Activated T-helper 1 cell treated with anti-CD3 and anti-CD28 coated beads, Interleukin-12 subunit alpha, Interleukin-12 subunit beta, Interleukin-2, Interleukin-4 antibody, amounts not matched to agents 30 ng/mL and 10 ng/mL and 1 ng/mL, durations not matched to agents 14 hours and 24 hours and 36 hours (primary cell): ENCODE measurements at places on chromosomes 6 and 20.

- H3K27ac ChIP-seq = no peak overlapping the region
- peaks cover 53% of the 10 kb centered on the region for H3K27me3 ChIP-seq
- DNase-seq = no peak
- H3K4me1 ChIP-seq = peaks cover 6% of the 10 kb centered on the region
Measured at GRCh38 chr6:7721649-7722048, 4.2 kb upstream of the BMP6 start.

DNA sequence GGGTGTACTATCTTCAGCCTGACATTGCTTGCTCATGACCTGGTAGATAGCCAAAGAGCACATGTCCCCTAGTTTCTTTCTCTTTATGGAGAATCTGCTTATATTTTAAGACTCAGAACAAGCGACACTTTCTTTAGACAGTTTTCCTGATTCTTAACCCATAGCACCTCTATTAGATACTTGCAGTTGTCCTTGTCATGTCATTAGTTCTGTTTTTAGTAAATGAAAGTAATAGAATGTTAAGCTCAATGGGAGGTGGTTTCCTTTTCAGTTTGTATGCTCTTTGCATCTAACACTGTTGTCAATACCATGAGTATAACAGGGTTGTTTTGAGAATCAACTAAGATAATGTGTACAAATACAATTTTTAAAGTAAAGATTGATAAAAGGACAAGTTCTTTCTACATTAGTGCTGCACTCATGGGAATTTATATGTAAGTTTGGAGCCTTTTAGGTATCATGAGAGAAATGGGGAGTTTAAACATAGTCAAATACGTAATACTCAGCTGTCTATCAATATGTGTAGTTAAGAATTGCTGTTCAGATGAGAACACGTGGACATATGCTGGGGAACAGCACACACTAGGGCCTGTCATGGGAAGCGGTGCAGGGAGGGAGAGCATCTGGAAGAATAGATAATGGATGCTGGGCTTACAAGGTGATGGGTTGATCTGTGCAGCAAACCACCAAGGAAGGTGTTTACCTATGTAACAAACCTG, 124.3 kb downstream of the GRM1 start:
- no peaks in the 10 kb centered on the region for H3K4me1 ChIP-seq
- no peaks in the 10 kb centered on the region for H3K36me3 ChIP-seq
- no peak for DNase-seq
- peaks cover 2% of the 10 kb centered on the region for H3K27me3 ChIP-seq
- no peak overlapping the region for H3K4me3 ChIP-seq

GRCh38 chr6:64254558-64254957, 619.0 kb downstream of the PHF3 start:
- no peaks in the 10 kb centered on the region for H3K4me1 ChIP-seq
- no peak for DNase-seq
- no peaks in the 10 kb centered on the region for H3K27me3 ChIP-seq
- no peaks in the 10 kb centered on the region for H3K36me3 ChIP-seq

- peaks cover 1% of the 10 kb centered on the region for H3K27me3 ChIP-seq
- DNase-seq = no peak
- no peak overlapping the region for H3K4me3 ChIP-seq
- no peak overlapping the region for H3K27ac ChIP-seq
Measured at GRCh38 chr6:99850841-99851240, 143.2 kb downstream of the MCHR2 start.

DNA sequence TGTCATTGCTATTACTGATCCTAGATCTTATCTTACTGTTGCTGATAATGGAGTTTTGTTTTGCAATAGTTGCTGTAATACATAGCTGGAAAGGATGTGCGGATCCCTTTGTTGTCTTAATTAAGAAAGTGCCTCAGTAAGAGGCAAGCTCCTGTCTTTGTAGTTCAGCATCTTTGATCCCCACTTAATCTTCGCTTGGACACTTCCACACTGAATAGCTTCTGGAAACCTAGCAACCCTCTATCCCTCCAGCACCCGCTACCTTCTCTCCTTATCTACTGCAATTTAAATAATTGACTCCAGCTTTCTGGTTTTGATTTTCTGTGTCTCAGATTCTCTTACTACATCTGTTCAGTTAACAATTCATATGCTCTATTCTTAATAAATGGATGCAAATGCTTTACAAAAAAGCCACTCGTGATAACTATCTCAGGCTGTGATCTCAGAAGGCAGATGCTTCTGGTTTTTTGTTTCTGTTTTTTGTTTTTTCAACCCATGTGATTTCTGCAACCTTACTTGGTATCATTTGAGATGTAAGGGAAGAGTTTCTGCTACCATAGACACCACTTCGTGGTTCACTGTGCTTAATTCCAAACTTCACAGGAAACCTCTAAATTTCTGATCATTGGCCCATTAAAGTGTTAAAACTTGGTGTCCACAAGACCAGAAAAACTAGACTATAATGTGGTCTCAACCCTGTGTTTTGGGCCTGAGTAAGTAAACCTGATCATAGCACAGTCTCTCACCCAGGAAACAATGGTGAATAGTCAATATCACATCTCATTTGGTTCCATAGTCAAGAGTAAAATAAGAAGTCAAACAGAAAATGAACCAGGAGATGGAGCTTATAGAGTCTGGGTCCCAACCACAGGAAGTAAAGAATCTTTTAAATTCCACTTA, 352.1 kb upstream of the SOX4 start:
- no peak overlapping the region for H3K4me3 ChIP-seq
- peaks cover 1% of the 10 kb centered on the region for H3K36me3 ChIP-seq
- H3K27me3 ChIP-seq = no peaks in the 10 kb centered on the region
- H3K27ac ChIP-seq = no peak overlapping the region
- DNase-seq = no peak

DNA sequence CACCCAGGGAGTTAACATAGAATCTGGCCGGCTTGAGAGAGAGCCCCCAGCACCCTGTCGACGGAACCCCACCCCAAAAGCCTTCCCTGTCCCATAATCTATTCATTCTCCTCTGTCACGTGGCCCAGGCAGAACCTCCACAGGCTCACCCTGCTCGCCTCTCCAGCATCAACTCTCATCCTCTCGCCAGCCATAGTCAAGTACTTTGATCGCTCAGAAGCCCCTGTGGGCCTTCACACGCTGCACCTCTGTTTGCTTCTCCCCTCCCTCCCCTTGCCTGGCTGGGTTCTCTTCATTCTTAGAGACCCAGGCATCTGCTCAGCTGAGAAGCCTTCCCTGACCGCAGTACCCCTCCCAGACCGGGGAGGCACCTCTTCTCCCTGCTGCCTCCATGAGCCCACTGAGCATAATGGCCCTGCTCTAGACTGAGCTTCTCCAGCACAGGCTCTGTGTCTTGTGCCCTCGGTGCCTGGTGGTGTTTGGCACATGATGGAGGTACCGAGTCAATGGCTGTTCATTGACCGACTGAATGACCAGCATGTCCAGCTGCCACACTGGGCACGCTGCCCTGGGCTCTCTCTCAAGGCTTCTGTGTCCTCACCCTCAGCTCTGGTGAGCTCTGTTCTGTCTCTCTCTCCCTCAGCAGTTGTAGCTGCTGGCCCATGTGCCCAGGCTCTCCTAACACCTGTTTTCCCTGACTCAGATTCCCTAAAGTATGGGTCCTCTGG, 33.7 kb downstream of the PKIG start:
- no peak for DNase-seq
- peaks cover 35% of the 10 kb centered on the region for H3K4me1 ChIP-seq
- H3K4me3 ChIP-seq = no peak overlapping the region
- H3K27me3 ChIP-seq = no peaks in the 10 kb centered on the region
- H3K27ac ChIP-seq = peak overlapping the region; percentile 84

- peaks cover 17% of the 10 kb centered on the region for H3K36me3 ChIP-seq
- H3K4me3 ChIP-seq = peak overlapping the region; percentile 99
- no peak overlapping the region for H3K27ac ChIP-seq
- no peak for DNase-seq
Measured at GRCh38 chr20:24993337-24994185, 1.0 kb upstream of the APMAP start.

DNA sequence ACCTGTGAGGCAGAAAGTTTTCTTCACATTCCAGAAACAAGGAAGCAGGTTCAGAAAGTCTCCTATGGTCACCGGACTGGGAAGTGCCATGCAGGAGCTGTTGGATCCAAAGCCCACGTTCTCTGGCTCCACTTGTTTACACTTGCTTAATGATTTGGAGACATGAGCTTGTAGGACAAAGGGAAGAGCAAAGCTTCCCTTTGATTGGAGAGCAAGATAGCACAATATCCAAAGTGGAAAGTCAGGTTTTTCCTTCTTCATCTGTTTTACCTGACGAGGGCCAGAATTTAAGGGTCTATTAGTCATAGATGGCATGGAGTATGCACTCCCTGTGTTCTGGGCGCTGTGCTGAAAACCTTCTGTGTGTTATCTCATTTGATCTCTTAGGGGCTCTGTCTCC, 81.2 kb downstream of the PDE7B start:
- H3K36me3 ChIP-seq = peaks cover 3% of the 10 kb centered on the region
- no peak overlapping the region for H3K4me3 ChIP-seq
- no peak overlapping the region for H3K27ac ChIP-seq
- peaks cover 6% of the 10 kb centered on the region for H3K4me1 ChIP-seq
- no peak for DNase-seq

DNA sequence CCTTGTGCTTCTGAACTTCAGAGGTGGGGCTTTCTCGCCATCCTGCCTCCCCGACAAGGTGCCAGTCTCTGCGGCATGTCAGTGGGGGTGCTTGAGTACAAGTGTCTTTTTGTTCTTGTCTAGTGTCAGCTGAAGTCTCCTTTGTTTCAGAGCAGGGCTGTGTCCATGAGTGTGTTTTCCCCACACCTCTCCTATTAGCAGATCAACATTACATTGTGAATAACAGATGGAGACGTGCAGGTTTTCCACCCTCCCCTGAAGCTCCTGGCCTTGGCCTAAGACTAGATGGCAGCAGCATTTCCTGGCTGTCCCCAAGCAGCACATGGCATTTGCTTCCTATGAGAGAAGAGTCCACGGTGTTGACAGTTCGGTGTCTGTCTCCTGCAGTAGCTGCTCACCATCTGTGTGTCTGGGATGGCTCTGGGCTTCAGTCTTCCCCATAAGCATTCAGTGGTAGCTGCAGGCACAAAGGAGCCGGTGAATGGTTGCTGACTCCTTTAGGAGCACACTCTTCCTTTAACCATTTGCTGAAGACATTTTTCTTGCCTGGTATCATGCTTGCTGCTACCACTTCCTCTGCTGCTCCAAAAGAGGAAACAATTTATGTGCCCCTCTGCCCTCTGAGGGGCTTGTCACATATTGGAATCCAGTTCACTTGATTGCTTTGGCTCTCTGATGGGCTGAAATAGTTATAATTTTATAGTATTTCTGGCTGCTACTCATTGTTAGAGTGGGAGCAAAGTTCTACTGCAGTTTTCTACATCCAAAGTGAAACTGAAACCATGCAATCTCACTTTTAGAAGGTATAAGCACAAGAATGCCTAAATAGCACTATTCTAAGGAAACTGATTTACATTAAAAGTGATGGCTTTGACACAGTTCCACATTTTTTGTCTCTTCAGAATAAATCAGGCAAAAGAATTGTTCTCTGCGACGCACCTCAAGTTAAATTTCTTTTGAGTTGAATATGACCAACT, 913.0 kb downstream of the C6orf118 start:
- no peak overlapping the region for H3K27ac ChIP-seq
- no peak overlapping the region for H3K4me3 ChIP-seq
- H3K36me3 ChIP-seq = no peaks in the 10 kb centered on the region

GRCh38 chr6:78829407-78829806, 37.9 kb upstream of the IRAK1BP1 start:
- H3K27ac ChIP-seq = no peak overlapping the region
- no peak for DNase-seq
- H3K27me3 ChIP-seq = no peaks in the 10 kb centered on the region
- H3K4me3 ChIP-seq = no peak overlapping the region
- no peaks in the 10 kb centered on the region for H3K36me3 ChIP-seq

DNA sequence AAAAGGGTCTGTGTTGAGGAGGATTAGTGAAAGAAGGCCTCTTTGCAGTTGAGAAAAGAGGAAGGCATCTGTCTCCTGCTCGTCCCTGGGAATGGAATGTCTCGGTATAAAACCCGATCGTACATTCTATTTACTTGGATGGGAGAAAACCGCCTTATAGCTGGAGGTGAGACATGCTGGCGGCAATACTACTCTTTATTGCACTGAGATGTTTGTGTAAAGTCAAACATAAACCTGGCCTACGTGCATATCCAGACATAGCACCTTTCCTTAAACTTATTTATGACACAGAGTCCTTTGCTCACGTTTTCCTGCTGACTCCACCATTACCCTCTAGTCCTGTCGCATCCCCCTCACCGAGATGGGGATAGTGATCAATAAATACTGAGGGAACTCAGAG, 4.5 kb downstream of the TDP2 start:
- DNase-seq = no peak
- H3K4me3 ChIP-seq = no peak overlapping the region
- peaks cover 69% of the 10 kb centered on the region for H3K4me1 ChIP-seq
- no peak overlapping the region for H3K27ac ChIP-seq
- no peaks in the 10 kb centered on the region for H3K27me3 ChIP-seq

DNA sequence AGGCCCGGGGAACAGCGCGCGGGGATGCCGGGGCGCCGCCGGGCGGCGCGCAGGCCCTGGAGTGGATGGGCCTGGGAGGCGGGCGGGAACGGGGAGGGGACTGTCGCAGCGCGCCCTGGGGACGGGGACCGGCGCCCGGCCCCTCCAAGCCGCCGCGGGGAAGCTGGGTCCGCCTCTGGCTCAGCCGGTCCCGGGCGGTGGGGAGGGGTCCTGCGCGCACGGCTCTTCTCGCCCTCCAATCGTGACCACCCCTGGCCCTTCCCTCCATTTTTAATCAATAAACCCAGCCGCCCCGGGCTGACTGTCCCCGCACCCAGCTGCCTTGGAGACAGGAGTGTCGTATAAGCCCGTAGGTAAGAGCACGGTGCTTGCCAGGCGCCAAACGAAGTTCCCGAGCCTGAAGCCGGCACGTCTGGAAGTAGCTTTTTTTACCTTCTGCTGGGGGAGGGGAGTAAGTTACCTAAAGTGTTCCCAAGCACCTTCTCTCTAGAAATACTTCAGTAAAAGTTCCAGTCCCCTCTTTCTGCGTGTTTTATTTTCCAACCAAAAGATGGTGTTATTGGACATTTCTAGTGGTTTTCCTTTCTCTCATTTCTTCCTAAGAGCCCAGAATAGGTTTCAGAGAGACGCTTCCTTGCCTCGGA, 780 bp upstream of the TAF4 start:
- peaks cover 36% of the 10 kb centered on the region for H3K4me1 ChIP-seq
- H3K27me3 ChIP-seq = peaks cover 6% of the 10 kb centered on the region
- peak overlapping the region; percentile 84 for H3K27ac ChIP-seq
- peak overlapping the region; percentile 84 for H3K4me3 ChIP-seq

GRCh38 chr6:134686071-134686470, 263.8 kb downstream of the ALDH8A1 start:
- no peak overlapping the region for H3K27ac ChIP-seq
- DNase-seq = no peak
- H3K36me3 ChIP-seq = no peaks in the 10 kb centered on the region
- peaks cover 16% of the 10 kb centered on the region for H3K27me3 ChIP-seq
- H3K4me3 ChIP-seq = no peak overlapping the region
- no peaks in the 10 kb centered on the region for H3K4me1 ChIP-seq
